ENCODE measurements at places on chromosomes 13 and 19. TPM values are rescaled to one million over a fixed set of nuclear protein-coding genes. Genes with fewer than 3 reads are reported as not detected.

GRCh38 chr13:20993661-20994440, 67.5 kb downstream of the LATS2 start:
- H3K4me1 ChIP-seq = peaks cover 13% of the 10 kb centered on the region
- H3K4me3 ChIP-seq = no peak overlapping the region
- no peak for DNase-seq
- no peaks in the 10 kb centered on the region for H3K27me3 ChIP-seq
- H3K27ac ChIP-seq = peak overlapping the region; percentile 6
- H3K36me3 ChIP-seq = peaks cover 24% of the 10 kb centered on the region

GRCh38 chr13:31908696-31909411, 122.7 kb upstream of the FRY start:
- H3K4me3 ChIP-seq = no peak overlapping the region
- H3K27me3 ChIP-seq = peaks cover 29% of the 10 kb centered on the region
- H3K36me3 ChIP-seq = no peaks in the 10 kb centered on the region

GRCh38 chr13:89903115-89903514, 1444.4 kb upstream of the MIR17HG start:
- H3K27ac ChIP-seq = no peak overlapping the region
- H3K27me3 ChIP-seq = no peaks in the 10 kb centered on the region
- no peak for DNase-seq
- H3K36me3 ChIP-seq = peaks cover 3% of the 10 kb centered on the region
- H3K4me3 ChIP-seq = no peak overlapping the region
- H3K4me1 ChIP-seq = no peaks in the 10 kb centered on the region

DNA sequence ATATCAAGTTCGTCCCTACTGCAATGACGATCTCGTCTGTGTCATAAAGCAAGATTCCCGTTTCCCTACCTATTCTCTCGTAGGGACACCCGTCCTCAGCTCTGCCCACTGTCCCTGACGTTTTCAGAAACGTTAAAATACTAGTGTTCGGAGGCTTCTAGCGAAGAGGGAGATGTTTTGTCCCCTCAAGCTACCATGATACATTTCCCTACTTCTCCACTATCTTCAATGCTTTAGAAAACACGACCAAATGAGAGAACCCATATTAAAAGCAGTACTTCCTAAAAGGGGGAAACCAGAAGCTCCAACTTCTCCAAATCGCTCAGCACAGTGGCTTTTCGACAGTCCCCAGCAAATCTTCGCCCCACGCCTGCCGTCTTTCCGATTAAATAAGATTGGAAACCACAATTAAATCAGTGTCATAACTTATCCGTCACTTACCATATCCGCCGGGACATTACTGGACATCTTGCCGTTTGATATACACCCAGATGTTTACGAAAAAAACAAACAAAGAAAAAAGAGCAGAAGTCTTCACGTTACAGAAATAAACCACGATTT, 1.3 kb downstream of the UBL3 start:
- H3K36me3 ChIP-seq = no peaks in the 10 kb centered on the region
- H3K4me1 ChIP-seq = peaks cover 49% of the 10 kb centered on the region
- no peak for DNase-seq
- H3K4me3 ChIP-seq = peak overlapping the region; percentile 93

- no peaks in the 10 kb centered on the region for H3K36me3 ChIP-seq
- H3K4me1 ChIP-seq = no peaks in the 10 kb centered on the region
- peaks cover 30% of the 10 kb centered on the region for H3K27me3 ChIP-seq
- H3K27ac ChIP-seq = no peak overlapping the region
- no peak for DNase-seq
- H3K4me3 ChIP-seq = no peak overlapping the region
Observed at GRCh38 chr19:29085206-29085605, 127.7 kb downstream of the UQCRFS1 start.

GRCh38 chr19:45593520-45593919, 8.5 kb downstream of the GPR4 start:
- H3K27ac ChIP-seq = no peak overlapping the region
- H3K27me3 ChIP-seq = peaks cover 76% of the 10 kb centered on the region
- peaks cover 3% of the 10 kb centered on the region for H3K4me1 ChIP-seq
- H3K4me3 ChIP-seq = no peak overlapping the region
- no peaks in the 10 kb centered on the region for H3K36me3 ChIP-seq
- no peak for DNase-seq

GRCh38 chr19:31338069-31338776, 11.0 kb downstream of the TSHZ3 start:
- peaks cover 89% of the 10 kb centered on the region for H3K4me1 ChIP-seq
- peak; percentile 70 for DNase-seq
- peak overlapping the region; percentile 44 for H3K4me3 ChIP-seq
- H3K36me3 ChIP-seq = peaks cover 22% of the 10 kb centered on the region
- H3K27me3 ChIP-seq = peaks cover 7% of the 10 kb centered on the region
- H3K27ac ChIP-seq = peak overlapping the region; percentile 86

- H3K27me3 ChIP-seq = no peaks in the 10 kb centered on the region
- peaks cover 6% of the 10 kb centered on the region for H3K4me1 ChIP-seq
- no peak overlapping the region for H3K4me3 ChIP-seq
- H3K36me3 ChIP-seq = no peaks in the 10 kb centered on the region
- DNase-seq = no peak
Observed at GRCh38 chr13:21121616-21122015, 54.7 kb downstream of the SKA3 start.

DNA sequence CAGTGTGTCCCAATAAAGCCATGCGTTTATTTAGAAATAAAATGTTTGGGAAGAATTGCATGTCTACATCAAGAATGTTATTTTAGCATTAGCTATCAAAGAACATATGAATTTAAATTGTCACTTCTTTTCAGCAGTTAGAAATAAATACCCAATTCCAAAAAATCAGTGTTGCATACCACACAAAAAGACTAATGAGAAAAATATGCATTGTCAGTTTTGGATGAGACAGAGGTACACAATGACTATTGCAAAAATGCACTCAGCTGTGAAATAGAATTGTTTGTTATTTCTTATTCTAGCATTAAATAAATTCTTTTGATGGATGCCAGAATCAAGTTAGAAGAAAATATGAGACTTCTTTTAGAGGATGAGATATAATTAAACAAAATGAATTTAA, 833.9 kb downstream of the SLITRK1 start:
- H3K27me3 ChIP-seq = peaks cover 5% of the 10 kb centered on the region
- H3K4me1 ChIP-seq = no peaks in the 10 kb centered on the region
- no peak for DNase-seq
- no peaks in the 10 kb centered on the region for H3K36me3 ChIP-seq

GRCh38 chr19:3275583-3276340, 51.3 kb downstream of the CELF5 start:
- peak; percentile 58 for DNase-seq
- H3K27me3 ChIP-seq = peaks cover 85% of the 10 kb centered on the region
- peak overlapping the region; percentile 39 for H3K4me3 ChIP-seq
- H3K27ac ChIP-seq = no peak overlapping the region

DNA sequence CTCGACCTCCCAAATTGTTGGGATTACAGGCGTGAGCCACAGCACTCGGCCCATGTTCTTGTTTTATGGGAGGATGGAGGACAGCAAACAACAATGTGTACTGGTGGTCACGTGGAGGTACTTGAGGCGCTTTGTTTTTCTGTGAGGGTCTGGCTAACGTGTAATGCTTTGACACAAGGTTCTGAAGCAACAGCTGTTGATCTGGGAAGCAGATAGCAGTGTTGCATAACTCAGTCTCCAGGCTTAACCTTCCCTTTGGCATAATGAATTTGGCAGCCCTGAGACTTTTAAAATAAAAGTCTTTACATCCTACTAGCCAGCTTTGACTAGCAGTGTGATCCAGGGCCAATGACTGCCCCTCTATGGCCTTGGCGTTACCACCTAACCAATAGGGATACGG, 6.9 kb upstream of the ZNF580 start:
- H3K4me3 ChIP-seq = no peak overlapping the region
- H3K36me3 ChIP-seq = peaks cover 5% of the 10 kb centered on the region
- no peak overlapping the region for H3K27ac ChIP-seq
- peaks cover 32% of the 10 kb centered on the region for H3K4me1 ChIP-seq
- H3K27me3 ChIP-seq = no peaks in the 10 kb centered on the region

DNA sequence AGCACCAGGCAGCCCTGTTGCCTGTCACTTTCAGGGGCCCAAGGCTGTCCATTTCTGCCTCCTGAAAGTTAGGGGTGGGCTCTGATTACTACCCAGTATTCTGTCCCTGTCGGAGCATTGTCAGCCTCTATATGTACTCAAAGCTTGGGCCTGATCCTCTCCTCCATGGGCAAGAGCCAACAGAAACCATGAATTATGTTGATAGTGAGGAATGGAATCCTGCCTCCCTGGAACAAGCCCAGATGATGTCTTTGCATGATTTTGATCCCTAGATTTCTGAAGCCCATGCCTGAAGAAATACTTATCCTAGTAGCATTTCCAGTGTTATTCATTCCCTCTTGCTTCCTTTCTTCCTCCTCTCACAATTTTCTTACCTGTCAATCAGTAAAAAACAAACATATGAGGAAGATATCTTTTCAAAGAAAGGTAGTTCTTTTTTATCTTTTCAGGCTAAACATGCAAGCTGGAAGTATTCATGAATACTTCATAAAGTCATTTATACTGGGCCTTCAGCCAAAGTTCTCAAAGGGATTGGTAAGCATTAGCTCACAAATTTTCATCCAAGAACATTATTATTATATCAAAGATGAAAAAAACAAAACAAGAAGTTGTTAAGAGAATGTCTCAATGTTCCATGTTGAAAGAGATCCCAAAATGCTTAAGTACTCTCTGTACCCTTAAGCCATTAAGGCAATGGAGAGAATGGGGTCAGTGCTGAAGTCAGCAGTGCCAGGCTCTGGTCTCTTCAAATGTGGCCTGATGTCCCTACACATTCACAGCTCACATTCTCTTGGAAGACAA, 171.7 kb downstream of the NHLRC3 start:
- peak overlapping the region; percentile 4 for H3K27ac ChIP-seq
- no peaks in the 10 kb centered on the region for H3K27me3 ChIP-seq
- H3K4me1 ChIP-seq = peaks cover 21% of the 10 kb centered on the region
- H3K36me3 ChIP-seq = no peaks in the 10 kb centered on the region

DNA sequence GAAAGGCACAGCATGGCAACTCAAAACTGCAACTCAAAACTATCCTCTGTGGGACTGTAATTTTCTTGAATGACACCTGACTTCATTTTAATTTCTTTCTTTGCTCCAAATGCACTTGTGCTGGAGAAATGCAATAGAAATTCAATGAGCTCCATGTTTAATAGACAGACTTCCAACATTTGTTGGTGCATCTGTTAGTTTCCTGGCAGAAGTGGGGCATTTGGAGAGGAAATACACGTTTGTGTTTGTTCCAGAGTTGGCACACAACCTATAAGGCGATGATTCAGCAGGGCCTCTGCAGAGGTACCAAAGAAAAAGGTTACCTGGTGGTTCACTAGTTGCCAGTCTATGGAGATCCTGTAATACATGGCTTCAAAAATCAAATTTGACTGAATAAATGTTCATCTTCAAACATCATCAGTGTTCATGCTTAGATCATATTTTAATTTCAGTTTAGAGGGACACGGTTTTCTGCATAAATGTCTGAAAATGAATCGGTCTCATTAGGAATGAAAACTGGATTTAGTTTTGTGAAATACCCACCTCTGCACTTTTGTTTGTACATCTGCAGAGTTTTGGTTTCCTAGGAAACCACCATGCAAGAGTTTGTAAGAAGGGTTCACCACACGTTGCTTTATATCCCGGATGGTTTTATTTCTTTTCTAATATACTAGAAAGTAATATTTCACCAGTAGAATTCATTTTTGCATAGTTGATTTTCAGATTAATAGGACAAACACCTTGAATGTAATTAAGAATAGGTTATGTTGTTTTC, 21.8 kb upstream of the OBI1 start:
- no peak overlapping the region for H3K27ac ChIP-seq
- peaks cover 2% of the 10 kb centered on the region for H3K27me3 ChIP-seq
- H3K4me1 ChIP-seq = no peaks in the 10 kb centered on the region
- no peak overlapping the region for H3K4me3 ChIP-seq
- no peaks in the 10 kb centered on the region for H3K36me3 ChIP-seq

- peak; percentile 77 for DNase-seq
- H3K4me1 ChIP-seq = peaks cover 26% of the 10 kb centered on the region
- H3K4me3 ChIP-seq = peak overlapping the region; percentile 46
Observed at GRCh38 chr19:1853295-1854038, 5.2 kb upstream of the REXO1 start.

DNA sequence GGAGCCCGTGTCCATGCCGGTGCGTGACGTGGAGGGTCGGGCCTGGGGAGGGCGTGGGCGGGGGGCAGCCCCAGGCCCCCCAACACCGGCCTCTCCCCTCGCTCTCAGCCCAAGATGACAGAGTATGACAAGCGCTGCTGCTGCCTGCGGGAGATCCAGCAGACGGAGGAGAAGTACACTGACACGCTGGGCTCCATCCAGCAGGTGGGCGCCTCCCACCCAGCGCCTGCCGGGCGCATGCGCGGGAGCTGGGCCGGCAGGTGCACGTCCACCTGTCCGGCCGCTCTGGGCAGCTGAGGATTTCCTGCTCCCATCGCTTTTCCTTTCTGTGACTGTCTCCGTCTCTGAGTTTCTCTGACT, 49.8 kb downstream of the VAV1 start:
- H3K27me3 ChIP-seq = no peaks in the 10 kb centered on the region
- peaks cover 7% of the 10 kb centered on the region for H3K36me3 ChIP-seq
- H3K4me3 ChIP-seq = no peak overlapping the region

GRCh38 chr19:610801-611480, 21.3 kb downstream of the HCN2 start:
- peaks cover 20% of the 10 kb centered on the region for H3K36me3 ChIP-seq
- no peaks in the 10 kb centered on the region for H3K27me3 ChIP-seq
- H3K27ac ChIP-seq = peak overlapping the region; percentile 54
- peaks cover 4% of the 10 kb centered on the region for H3K4me1 ChIP-seq
- no peak overlapping the region for H3K4me3 ChIP-seq

DNA sequence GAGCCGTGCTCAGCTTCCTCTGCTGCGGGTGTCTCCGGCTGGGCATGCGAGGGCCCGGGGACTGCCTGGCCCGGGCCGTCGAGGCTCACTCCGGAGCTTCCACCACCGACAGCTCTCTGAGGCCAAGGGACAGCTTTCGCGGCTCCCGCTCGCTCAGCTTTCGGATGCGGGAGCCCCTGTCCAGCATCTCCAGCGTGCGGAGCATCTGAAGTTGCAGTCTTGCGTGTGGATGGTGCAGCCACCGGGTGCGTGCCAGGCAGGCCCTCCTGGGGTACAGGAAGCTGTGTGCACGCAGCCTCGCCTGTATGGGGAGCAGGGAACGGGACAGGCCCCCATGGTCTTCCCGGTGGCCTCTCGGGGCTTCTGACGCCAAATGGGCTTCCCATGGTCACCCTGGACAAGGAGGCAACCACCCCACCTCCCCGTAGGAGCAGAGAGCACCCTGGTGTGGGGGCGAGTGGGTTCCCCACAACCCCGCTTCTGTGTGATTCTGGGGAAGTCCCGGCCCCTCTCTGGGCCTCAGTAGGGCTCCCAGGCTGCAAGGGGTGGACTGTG, 1.2 kb downstream of the S1PR4 start:
- no peak overlapping the region for H3K27ac ChIP-seq
- H3K27me3 ChIP-seq = no peaks in the 10 kb centered on the region
- H3K4me3 ChIP-seq = no peak overlapping the region
- no peak for DNase-seq

- DNase-seq = no peak
- no peaks in the 10 kb centered on the region for H3K36me3 ChIP-seq
- H3K27ac ChIP-seq = no peak overlapping the region
- peaks cover 24% of the 10 kb centered on the region for H3K4me1 ChIP-seq
Observed at GRCh38 chr13:72696579-72696978, 30.9 kb downstream of the MZT1 start.

GRCh38 chr19:17679526-17680229, 8.5 kb downstream of the UNC13A start:
- H3K36me3 ChIP-seq = no peaks in the 10 kb centered on the region
- H3K4me3 ChIP-seq = no peak overlapping the region
- DNase-seq = no peak

Gene ZSCAN5A
- total RNA-seq = 14.8 TPM

Gene TEX26
- total RNA-seq = not detected

Gene FOXA3
- total RNA-seq = not detected

Gene ZNF837
- 3.1 TPM for total RNA-seq

Gene PALM
- 86.9 TPM for total RNA-seq

Gene ATP4A
- total RNA-seq = 0.22 TPM

Gene PEAK3
- 0.11 TPM for total RNA-seq

Gene ATP13A1
- total RNA-seq = 87.3 TPM

Gene ANGPTL8
- total RNA-seq = 0.25 TPM
